ENCODE measurements at places on chromosomes 6 and 20.

GRCh38 chr6:447381-448165, 56.0 kb downstream of the IRF4 start:
- no peak for DNase-seq

DNA sequence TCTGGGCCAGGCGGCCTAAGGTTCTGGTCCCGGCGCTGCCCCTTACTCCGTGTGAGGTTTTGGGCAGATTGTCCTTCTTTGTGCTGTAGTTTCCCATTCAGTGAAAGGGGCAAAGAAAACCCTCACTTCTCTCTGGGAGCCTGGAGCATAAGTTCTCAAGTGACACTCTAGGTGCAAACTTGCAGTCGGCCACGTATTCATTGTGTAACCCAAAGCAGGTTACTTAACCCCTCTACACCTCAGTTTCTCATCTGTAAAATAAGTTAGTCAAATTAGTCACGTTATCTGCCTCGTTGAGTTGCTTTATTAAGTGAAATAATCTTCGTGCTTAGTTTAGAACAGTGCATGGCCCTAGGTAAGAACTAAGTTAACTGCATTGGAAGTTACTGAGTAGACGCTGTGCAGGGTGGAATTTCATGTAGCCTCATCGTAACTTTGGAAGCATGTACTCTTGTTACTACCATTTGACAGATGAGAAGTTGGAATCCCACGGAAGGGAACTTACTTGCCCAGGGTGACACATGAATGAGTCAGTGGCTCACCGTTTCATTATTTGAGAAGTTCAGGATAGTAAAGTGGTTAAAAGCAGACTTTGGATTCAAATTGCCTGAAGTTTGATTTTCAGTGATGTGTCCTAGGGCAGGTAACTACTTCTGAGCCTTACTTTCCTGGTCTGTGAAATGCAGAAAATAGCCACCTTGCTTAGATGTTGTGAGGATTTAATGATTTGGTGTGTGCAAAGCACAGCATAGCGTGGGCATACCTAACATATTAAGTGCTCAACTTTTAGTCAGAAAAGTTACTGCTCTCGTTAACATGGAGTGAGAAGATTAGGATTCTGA, 556 bp upstream of the MROH8 start:
- DNase-seq = peak; percentile 36

DNA sequence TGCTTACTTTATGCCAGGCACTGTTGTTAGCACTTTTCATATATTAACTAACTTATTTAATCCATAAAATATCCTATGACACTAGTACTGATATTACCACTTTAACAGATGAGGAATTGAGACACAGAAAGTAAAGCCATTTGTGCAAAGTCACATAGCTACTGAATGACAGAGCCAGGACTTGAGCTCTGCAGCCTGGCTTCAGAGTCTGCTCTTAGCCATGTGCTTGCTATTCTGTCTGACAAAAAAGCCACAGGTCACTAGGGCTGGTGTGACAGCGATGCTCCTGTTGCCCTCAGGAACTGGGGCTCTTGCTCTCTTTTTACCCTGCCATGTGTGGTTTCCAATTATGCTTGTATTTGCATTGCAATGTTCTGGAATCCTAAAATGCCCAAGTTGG, 44.7 kb upstream of the RNF8 start:
- no peak for DNase-seq

GRCh38 chr6:36615018-36615761, 21.0 kb downstream of the SRSF3 start:
- peak; percentile 73 for DNase-seq

DNA sequence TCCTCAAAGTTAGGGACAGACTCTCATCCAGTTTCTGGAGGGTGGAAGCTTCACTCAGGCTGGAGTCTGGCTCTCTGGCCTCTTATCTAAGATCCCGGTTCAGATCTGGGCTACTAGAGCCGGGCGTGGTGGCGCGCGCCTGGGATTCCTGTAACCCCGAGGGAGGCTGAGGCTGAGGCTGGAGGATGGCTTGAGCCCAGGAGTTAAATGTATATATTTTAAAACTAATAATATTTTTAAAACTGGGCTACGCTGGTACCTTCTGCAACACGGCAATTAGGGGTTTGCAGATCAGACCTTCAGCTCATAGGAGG, 710 bp upstream of the ZNF343 start:
- no peak for DNase-seq
